ENCODE measurements at places on chromosomes 7 and 10.

DNA sequence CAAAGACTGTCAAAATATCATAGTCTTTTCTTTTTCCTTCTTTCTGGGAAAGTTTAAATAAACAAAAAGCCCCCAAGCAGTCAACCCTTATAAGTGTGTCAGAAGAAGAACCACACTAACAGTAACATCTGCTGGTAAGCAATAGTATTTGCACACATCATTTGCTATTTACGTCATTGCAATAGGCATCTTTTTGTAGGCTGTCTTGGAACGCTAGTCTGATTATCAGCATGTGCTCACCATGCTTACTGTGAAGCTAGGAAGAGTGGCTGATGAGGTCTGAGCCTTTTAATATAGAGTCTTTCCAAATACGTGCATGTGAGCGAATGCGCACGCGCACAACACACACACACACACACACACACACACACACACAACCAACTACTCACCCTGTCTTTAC, 599.0 kb upstream of the TPK1 start:
- no peak for DNase-seq

GRCh38 chr10:14660831-14661230, 113.9 kb downstream of the FAM107B start:
- no peak for DNase-seq

DNA sequence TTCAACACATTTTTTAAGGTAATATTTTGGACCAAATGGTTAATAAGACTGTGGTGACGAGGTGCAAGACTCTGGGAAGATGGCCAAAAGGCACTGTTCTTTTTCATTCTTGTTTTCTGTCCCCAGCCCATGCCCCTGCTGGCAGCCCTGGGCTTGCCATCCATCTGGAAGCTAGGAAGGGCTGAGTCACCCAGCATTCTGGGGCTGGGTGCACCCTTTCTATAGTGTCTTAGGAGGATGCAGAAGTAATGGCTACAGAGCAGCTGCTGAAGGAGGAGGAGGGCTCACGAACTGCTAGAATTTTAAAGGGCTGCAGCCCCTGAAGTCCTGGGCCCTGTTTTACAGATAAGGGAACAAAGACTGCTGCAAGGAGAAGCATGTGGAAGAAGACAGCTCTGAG, 42.8 kb upstream of the ZNF32 start:
- no peak for DNase-seq

DNA sequence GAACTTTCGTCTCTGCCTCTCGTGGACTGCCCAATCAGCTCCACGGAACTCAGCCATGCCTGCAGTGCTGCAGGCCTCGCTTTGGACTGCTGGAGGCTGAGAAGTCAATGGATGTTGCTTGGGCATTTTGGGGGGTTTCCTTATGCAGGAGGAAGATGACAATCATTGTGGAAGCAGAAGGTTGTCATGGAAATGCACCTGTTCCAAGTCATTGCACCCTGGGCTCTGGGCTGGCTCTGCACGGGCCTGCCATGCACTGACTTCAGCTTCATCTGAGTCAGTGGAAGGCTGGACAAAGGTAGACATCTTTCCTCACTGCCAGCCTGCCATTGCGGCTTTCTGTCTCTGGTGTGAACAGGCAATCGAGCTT, 217.3 kb downstream of the RPS24 start:
- no peak for DNase-seq

- no peak for DNase-seq
These were observed 12.3 kb downstream of the AOAH start for GRCh38 chr7:36712015-36712414.

DNA sequence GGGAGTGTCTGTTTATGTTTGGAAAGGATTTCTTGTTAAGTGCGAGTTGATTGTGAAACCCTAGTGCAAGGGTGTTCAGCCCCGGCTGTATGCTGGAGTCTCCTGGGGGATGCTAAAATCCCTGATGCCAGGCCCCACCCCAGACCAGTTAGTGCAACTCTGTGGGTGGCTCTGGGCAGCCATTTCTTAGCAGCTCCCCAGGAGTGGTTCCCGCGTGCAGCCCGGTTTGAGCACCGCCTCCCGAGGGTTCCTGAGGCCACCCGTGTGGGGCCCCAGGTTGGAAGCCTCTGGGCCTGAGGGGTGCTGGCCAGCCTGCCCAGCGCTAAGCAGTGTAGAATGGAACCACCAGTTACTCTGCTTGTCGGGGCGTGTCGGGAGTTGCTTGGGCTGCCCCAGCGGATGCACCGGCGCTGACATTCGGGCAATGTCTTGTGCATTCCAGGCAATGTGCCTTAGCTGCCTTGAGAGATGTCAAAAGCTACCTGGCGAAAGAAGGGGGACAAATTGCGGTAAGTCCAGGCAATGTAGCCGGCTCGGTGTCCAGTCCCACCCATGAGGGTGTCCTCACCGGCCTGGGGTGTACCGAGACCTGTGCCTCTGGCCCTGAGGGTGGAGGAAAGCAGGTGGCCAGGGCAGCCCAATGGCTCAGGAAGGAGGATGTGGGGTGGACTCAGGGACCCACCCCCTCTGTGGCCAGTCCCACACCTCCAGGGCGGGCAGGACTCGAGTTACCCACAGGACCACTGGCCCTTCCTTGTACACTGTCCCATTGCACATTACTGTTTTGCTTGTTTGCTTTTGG, 13.2 kb downstream of the PFKFB3 start:
- no peak for DNase-seq

- no peak for DNase-seq
These were observed 9.6 kb downstream of the PYROXD2 start for GRCh38 chr10:98405422-98405821.

DNA sequence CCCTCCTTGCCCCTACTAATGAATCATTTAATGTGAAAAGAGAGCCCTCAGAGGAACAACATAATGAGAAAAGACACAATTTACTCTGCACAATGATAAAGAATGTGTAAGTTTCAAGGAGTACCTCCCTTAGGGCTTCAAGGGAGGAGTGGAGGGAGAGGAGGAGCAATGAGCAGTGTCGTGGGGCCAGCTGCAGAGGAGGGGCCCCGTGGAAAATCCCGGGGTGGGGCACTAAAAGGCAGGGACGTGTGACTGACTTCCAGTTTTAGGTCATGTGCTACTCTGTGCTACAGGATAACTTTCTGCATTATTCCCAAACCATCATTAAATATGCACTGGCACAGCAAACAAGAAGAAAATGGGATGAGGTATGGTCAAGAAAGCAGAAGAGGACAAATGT, 108.1 kb downstream of the ANLN start:
- no peak for DNase-seq

- DNase-seq: no peak
These were observed 237.3 kb downstream of the NSUN6 start for GRCh38 chr10:18414061-18414460.

DNA sequence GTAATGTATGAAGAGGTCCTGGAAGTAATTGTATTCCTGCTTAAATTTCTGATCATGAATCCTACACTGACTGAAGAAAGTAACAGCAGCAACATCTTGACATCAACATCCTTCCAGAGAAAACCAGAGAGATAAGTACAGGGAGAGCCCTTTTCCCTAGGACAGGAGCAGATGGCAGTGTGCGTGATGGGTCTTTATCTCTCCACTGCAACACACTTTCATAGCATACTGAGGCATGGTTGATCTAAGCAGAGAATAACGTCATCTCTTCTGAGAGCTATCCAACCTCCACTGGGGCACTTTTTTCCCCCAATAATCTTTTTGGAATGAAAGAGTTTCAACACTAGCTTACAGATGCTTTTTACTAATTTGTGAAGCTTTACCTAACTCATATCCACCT, 342 bp downstream of the OR2A25 start:
- no peak for DNase-seq

DNA sequence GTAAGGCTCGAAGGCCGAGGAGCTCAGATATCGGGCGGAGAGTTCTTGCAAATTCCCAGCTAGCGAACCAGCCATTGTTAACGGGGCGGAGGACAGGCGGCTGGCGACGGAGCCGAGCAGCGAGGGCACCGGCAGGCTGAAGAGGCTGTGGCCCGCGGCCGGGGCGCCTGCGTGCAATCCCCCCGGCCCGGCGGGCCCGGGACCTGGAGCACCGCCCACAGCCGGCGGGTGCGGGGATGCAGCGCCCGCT, 4.1 kb downstream of the VAX1 start:
- DNase-seq: no peak

DNA sequence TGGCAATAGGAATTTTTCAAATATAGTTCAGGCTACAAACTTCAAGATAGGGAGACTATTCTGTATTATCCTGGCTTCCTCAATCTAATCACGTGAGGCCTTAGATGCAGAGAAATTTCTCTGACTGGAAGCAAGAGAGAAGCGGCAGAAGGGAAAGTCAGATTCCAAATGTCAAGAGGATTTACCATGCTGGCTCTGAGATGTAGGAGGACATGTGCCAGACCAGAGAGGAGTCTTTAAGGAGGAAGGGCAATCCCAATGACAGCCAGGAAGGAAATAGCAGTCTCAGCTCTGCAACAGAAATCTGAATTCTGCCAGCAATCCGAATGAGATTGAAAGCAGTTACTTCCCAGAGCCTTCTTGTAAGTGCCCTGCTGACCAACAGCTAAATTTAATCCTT, 57.4 kb downstream of the NUTM2E start:
- DNase-seq: no peak

DNA sequence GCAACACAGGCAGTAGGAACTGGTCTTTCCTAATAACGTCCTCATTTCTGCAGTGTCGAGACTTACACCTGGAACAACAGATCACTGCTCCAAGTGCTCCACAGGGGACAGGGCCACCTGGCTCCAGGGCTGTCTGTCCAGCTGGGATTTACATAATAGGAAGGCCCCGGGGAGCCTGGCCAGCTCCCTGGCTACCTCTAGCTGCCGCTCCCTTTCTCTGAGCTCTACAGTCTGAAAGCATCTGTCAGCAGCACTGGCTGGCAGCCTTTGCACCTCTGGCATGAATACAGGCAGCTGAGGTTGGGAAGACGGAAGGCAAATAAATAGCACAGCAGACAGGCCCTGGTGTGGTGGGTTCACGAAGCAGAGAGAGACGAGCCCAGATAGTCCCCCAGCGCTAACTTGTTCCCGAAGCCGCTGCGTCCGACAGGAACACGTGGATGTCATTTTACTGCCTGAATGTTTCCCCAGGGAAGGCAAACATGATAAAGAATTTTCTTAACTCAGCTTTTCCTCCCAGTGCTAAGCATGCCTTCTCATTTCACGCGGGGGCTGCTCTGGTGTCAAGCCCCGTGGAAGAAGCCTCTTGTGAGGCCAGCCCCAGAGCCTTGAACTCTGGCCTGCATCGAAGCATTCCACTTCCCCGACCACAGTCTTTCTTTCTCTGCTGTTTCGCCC, 105.4 kb downstream of the ITIH5 start:
- no peak for DNase-seq

DNA sequence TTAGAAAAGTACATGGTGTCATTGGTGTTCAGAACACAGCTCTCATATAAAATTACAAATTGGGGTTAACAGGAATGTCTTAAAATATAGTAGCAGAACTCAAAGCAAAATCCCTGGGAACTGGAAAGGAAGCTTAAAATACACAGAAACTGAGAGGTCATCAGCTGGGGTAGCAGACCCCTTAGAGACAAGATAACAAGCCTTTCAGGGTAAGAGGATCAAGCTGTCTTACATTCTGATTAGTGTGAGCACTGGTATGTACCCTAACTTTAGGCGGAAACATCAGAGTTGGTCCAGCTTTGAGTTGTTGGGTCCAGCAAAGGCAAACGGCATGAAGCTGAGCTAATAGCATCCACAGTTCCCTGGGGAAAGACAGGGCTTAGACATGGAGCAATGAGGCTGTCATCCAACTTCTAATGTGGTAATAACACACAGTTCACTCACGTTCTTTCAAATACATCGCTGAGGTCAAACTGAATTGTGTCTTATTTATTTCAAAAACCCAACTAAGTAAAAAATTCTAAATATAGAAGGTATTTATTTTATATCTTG, 32.6 kb downstream of the ARHGAP21 start:
- DNase-seq: no peak

DNA sequence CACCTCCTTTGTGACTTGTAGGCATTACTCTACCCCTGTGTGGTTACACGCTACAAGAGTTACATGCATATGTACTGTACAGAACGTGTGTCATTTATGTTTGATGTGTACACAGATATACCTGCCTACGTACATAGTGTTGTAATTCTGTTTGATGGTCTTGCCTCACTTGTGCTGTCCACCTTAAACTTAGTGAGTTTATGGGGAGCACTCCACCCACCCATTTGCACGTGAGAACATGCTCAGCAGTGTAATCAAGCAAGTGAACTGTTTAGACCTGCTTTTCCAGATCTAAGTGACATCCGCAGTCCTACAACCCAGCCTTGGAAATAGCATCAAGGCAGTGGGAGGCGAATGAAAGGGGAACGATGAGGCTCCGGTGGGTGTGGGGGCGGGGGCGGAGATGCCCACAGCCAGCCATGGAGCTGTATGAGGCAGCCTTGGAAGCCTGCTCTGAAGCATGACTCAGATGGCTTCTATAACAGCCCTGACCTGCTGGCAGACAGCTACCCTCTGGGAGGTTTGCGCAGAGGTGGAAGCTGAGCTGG, 52.1 kb downstream of the SUFU start:
- peak; percentile 41 for DNase-seq

GRCh38 chr7:35729061-35729783, 34.3 kb upstream of the HERPUD2 start:
- DNase-seq: no peak

DNA sequence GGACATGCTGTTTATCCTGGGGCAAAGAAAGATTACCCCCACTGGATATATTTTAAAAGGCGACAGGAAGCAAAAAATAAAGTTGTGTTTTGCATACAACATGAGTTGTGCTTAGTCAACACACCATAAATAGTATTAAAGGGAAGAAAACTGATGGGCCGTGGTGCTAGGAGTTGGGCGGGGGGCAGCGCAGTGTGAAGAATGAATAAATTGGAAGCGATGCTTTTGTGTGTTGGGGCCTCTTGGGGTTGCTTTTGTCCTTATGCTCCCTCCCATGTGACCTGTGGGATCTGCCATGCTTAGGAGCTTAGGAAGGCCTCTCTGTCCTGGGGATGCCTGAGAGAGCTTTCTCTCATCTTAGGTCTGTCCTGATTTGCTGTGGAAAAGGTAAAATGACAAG, 35.0 kb upstream of the AGR3 start:
- no peak for DNase-seq

DNA sequence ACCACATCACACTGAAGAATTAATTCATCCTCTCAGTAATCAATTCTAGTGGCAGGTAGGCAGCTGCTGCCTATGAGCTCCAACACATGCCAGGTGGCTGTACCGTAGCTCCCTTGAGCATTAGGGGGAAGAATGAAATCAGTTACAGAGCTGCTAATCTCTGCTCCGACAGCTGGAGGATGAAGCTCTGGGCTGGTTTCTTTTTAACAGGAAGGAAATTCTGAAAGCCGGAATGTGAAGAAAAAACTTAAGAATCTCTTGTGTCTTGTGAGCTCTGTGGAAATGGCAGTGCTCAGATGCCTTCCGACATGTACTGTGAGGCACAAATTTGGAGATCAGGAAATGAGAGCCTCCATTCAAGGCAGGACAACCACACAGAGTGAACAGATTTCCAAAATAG, 2.8 kb upstream of the AHCYL2 start:
- DNase-seq: no peak

Data from HTR-8/SVneo (cell line).